ENCODE measurements at places on chromosomes 12 and 14.

- DNase-seq: no peak
Measured at GRCh38 chr12:77003246-77003645, 62.1 kb downstream of the E2F7 start.

DNA sequence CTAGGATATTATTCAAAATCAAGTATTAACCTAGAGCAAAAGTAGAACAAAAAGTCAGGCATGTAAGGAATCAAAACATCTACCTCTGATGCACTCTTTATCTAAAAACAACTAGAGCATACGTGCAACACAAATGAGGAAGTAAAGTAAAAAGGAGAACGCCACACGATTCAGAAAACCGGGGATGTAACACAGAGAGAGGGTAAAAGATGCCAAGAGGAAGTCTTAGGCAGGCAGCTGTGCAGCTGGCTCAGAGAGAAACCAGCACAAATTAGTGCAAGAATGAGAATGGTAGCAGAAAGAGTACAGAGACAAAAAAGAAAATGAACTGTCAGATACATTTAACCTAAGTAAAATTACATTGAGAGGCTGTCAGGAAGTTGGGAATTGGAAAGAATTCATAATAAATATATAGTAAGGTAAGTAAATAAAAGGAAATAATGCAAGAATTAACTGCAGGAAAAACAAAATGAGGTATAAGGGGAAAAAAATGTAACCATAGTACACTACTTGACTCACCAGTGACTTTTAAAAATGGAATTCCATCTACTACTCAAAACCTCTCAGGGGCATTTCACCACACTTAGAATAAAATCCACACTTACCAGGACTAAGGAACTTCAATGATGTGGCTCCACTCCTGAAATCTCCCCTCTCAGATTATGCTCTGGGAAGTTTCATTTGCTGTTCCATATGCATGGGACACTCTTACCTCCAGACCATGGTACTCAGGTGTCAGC lies 17.1 kb downstream of the BCAT1 start:
- DNase-seq: no peak

DNA sequence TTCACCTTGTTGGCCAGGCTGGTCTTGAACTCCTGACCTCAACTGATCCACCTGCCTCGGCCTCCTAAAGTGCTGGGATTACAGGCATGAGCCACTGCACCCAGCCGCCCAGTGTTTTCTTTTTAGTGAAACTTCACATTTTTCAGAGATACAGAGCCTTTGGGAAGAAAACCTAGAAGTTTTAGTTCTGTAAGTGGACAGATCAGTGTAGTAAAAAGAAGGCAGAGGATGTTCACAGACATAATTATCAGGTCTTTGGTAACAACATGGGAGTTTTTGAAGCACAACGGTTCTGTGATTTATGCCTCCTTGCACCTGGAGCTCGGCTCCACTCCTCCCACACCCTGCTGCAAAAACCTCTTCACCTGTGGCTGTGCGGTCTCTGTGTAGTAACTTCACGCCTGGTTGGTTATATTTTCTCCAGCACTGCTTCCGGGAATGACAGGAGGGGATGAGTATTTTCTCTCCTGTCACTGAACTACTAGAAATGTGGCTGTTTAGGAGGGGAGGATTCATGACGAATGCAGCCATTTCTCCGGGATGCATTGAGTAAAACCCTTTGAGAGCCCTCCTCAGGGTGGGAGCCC lies 67.0 kb downstream of the ARF6 start:
- peak; percentile 24 for DNase-seq

GRCh38 chr12:40146800-40147797 lies 41.2 kb upstream of the SLC2A13 start:
- DNase-seq: peak; percentile 37

DNA sequence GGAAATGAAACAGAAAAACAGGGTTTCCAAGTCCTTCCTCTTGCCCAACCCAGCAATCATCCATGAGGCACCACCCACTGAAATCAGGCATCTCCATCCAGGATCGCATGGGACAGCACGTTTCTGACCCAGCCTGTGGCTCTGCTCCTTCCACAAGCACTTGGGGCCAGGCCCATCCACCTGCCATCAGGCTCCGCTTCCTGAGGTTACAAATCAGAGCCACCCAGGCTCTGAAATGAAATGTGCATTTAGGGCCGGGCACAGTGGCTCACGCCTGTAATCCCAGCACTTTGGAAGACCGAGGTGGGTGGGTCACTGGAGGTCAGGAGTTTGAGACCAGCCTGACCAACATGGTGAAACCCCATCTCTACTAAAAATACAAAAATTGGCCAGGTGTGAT lies 717 bp upstream of the KRT78 start:
- no peak for DNase-seq

Measured in eye (tissue), 1 donor.